Myocyte (in vitro differentiated cells): ENCODE measurements at places on chromosomes 5 and 9.

- no peak for DNase-seq
Measured at GRCh38 chr5:157470631-157471030, 10.6 kb downstream of the NIPAL4 start.

- no peak for DNase-seq
Measured at GRCh38 chr5:120043431-120043830, 414.1 kb downstream of the FAM170A start.

- DNase-seq, result peak; percentile 95
Measured at GRCh38 chr9:3809724-3810123, 283.9 kb upstream of the RFX3 start.

- no peak for DNase-seq
Measured at GRCh38 chr5:141663506-141663905, 12.3 kb upstream of the FCHSD1 start.

DNA sequence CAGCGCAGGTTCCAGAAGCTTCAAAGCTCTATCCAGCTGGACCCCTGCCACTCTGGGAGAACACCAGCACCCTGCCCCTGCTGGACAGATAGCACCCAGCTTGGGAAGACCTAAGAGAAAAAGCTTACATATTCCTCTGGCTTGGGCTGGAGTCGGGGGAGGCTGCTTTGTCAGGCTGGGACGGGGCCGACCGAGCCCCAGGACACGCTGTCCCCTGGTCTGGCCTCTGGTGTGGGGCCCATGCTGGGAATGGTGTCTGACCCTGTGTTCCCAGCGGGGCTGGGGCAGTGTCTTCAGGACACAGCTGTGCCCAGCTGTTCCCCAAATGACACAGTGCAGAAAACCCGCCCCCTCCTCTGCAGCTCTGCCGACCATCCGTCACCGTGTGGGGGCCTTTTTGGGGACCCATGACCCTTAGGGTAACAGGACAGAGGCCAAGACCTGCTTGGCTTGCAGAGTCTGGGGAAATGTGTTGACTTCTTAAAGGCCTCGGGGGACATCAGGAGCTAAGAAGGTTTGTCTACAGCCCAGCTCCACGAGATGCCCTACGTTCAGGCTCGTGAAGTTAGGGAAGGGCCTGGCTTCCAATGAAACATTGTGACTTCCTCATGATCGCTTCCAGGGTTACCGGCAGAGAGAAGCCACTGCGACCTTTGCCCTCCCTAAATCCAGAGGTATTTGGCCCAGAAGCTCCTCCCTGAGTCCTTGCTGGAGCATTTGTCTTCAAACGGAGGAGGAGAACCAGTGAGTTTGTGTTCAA, 20.4 kb upstream of the SLC2A6 start:
- DNase-seq, result no peak

DNA sequence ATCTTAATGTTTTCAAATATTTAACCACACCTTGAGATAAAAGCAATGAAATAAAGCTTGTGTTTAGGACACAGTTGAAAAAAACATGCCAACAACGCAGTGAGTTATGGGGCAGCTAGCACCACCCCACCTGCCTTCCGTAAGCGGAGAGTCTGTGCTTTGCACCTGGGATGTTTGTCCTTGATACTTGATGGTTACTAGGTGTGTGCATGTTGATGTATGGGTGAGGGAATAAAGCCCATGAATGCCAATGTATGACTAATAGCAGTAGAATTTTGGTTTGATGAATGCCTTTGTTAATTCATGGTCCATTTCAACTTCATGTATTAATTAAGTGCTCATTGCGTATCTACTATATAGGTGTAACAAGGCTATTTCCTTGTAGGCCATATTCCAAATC, 74.0 kb downstream of the PCSK5 start:
- no peak for DNase-seq

DNA sequence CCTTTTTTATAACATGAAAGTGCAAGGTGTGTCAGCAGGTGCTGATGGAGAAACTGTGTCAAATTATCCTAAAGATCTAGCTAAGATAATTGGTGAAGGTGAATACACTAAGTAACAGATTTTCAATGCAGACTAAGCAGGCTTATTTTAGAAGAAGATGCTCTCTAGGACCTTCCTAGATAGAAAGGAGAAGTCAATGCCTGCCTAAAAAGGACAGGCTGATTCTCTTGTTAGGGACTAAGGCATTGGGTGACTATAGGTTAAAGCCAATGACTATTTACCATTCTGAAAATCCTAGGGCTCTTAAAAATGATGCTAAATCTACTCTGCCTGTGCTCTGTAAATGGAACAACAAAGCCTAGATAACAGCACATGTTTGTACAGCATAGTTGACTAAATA, 1682.4 kb downstream of the MAT2B start:
- no peak for DNase-seq

- peak; percentile 50 for DNase-seq
Measured at GRCh38 chr5:53642061-53642460, 81.6 kb downstream of the NDUFS4 start.

- no peak for DNase-seq
Measured at GRCh38 chr5:176389135-176390123, 878 bp downstream of the HIGD2A start.

DNA sequence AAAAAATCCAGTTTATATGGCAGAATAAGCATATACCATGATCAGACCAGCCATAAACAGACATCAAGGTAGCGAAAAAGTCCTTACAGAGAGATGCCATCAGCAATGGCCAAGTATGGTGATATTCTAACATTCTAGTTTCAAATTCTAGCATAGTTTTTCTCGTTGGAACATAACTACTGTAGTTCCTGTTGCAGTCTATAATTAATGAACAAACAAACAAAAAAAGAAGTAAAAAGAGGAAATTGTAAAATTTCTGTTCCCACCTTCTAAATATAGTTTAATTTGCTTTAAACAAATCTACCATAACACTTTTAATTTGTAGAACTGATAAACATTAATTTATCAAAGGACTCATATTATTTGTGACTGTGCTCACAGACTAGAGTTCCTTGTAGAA, 9.9 kb upstream of the CD180 start:
- no peak for DNase-seq

DNA sequence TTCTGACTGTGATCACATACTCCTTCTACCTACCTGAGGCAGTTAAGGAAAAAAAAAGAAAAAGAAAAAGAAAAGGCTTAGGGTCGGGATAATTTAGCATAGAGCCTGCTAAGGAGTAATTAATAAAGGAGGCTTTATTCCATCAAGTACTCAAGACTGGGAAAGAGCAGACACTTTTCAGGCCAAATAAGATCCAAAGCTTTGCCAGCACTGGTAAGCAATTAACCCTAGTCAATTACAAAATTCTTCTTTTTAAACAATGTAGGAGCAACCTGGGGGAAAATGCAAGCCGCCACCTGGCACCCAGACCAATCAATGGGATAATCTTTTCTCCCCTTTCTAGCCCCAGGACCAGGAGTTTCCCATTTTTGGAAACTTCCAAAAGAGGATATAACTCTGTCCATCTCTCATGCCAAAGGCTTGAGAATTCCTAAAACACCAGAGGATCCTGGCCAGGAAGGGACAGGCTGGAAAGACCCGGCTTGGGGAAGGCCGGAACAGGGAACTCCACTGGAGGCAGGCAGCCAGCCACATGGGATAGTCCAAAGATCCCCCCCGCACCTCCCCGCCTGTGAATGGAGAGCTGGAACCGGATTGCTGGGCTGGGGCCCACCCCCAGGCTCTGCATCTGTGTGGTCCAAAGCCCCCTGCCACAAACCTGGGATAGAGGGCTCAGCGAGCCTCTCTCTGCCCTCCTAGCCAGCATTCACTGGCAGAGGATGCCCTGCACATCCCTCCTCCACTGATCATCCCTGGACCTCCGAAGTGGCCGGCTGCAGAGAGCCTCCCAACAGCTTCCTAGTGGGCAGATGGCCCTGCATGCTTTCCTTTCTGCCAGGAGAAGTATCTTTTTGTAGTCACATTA, 117.8 kb downstream of the ZNF354C start:
- no peak for DNase-seq

GRCh38 chr5:159337016-159337955, 7.0 kb upstream of the IL12B start:
- DNase-seq, result peak; percentile 71

DNA sequence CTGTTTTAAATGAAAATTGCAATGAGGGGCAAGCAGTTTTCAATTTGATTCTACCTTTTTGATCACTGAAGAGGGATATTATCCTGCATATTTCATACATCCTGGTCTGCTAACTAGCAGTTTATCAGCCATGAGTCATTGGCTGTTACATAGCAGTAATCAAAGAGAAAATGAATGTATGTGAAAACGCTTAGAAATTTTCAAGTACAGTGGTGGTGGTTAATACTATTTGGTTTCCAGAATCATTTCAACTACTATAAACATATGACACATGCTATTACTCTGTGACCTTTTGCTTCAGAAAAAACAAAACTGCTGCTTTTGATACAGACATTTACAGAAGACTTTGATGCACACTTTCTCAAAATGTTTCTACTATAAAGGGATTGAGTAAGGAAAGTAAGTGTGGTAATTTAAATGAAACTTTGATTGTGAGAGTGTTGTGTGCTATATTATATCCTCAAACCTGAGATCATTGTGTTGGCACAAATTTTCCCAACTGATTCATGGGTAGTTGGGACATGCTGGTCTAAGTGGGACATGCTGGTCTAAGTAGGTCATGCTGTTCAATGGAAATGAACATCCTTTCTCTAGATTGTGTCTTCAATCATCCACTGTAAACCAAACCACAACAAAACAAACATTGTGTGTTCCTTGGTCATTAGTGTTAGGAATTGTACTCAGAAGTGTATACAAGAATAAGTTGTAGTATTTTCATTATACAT, 5.1 kb downstream of the RNF14 start:
- no peak for DNase-seq

DNA sequence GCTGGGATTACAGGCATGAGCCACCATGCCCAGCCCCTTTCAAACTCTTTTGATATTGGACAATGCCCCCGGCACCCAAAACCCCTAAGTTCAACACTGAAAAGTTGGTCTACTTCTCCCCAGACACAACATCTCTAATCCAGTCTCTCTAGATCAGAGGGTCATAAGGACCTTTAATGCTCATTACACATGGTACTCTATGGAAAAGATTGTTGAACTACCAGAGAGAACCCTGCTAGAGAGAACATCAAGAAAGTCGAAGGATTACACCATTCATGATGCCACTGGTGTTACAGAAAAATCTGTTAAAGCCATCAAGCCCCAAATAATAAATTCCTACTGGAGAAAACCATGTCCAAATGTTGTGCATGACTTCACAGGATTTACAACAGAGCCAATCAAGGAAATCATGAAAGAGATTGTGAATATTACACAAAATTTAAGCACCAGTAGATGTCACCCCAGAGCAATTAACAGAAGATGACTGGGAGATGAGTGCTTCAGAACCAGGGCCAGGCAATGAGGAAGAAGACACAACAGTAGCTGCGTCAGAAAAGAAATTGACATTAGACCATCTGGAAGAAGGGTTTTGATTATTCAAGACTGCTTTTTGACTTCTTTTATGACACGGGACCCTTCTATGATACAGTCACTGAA, 28.3 kb upstream of the NIPAL4 start:
- DNase-seq, result peak; percentile 77

DNA sequence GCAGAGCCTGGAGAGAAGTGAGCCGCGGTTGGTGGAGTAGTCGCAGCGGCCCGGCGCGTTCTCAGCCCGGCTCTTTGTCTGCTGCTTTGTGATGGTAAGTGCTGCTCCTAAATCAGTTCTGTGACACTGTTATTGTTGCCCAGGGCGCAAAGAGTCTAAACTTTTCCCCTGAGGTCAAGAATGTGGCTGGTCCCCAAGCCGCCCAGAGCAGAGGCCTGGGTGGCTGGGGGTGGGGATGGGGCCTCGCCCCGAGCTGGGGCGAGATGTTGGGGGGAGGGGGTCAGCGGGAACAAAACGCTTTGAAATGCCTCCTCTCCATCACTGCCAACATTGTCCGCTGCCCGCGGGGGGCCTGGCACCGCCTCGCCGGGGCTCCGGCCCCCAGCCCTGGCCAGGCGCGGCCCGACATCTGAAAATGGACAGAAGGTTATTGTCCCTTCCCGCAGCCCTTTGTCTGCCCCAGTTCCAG, 11.7 kb upstream of the CERCAM start:
- no peak for DNase-seq

DNA sequence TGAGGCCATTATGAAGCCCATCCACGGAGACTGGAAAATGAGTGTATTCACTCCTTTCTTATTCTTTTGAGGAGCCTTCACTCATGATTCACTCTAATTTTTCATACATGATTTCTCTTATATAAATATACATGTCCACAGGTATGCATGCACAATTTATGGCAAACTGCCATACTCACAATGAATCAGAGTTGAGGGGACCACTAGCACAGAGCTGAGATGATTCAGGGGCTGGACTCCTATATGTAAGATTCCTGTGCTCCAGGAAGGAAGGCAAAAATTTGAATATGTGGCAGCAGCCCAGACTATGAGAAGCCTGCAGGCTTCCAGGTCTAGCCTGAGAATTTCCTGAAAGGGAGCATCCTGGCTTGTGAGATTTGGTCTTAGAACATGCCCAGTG, 484.6 kb downstream of the PRELID2 start:
- DNase-seq, result no peak

- DNase-seq, result no peak
Measured at GRCh38 chr9:74556685-74557084, 59.5 kb downstream of the RORB start.

- no peak for DNase-seq
Measured at GRCh38 chr9:18678821-18679590, 205.1 kb downstream of the ADAMTSL1 start.

DNA sequence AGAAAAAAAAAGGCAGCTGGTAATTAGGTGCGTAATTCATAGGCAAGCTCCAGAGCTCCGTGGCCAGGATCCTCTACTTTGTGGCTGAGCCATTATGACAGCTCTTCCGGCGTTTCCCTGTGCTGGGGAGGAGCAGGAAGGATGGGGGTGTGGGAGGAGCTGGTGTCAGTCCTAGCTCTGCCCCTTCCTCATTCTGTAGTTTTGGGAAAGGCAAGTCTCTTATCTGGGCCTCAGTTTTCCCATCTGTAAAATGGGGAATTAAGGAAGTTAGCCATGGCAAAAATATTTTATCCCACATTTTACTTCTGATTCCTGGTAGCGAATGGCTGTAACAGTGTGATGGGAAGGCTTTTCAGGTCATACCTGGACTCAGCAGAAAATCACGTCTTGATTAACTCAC, 81.1 kb downstream of the SEC61B start:
- no peak for DNase-seq

DNA sequence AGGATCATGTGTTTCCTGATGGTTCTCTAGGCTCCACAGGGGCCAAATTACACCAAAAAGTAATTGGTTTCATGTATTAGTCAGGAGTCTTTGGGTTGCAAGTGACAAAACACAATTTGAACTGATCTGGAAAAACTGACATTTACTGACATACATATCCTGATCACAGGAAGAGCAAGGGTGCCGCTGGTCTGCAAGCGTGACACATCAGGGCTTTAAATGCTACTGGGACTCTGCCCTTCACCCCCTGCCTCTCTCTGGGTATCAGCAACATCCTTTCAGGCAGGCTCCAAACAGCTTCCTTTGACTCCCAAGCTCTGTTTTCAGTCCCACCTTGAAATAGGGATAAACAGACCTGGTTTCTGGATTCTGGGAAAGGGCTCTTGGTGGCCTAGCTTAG, 197.5 kb downstream of the PALM2AKAP2 start:
- no peak for DNase-seq

GRCh38 chr5:146794326-146795029, 84.1 kb downstream of the PPP2R2B start:
- DNase-seq, result peak; percentile 30
